H1 (cell line): ENCODE measurements at places on chromosomes 16 and 17.

- no peaks in the 10 kb centered on the region for H3K27me3 ChIP-seq
- no peaks in the 10 kb centered on the region for H3K36me3 ChIP-seq
- no peak overlapping the region for H3K27ac ChIP-seq
- H3K4me3 ChIP-seq: no peak overlapping the region
- DNase-seq: no peak
- no peaks in the 10 kb centered on the region for H3K4me1 ChIP-seq
These were observed 228.5 kb downstream of the TOX3 start for GRCh38 chr16:52318302-52319009.

- no peak for DNase-seq
- no peaks in the 10 kb centered on the region for H3K27me3 ChIP-seq
- no peak overlapping the region for H3K27ac ChIP-seq
These were observed 45.0 kb downstream of the USP31 start for GRCh38 chr16:23104032-23104955.

DNA sequence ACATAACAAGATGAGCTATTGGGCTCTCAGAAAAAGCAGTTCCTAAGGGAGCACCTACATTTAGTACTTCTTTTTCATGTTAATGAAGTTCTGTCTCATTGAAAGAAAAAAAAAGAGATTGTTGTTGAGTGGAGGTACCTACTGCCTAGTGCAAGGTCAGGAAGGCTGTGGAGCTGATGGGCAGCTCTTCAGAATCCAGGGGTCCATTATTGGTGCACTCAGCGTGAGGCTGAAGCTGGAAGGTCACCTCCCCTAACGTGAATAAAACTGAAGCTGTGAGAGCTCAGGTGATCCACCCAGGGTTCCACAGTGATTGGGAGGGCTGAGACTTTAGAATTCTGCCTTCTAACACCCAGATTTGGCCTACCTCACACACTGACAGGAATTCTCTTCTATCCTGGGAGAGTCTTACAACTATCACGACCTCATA lies 153.9 kb upstream of the TBX2 start:
- DNase-seq: no peak
- H3K27me3 ChIP-seq: no peaks in the 10 kb centered on the region
- H3K36me3 ChIP-seq: no peaks in the 10 kb centered on the region
- H3K27ac ChIP-seq: no peak overlapping the region
- no peak overlapping the region for H3K4me3 ChIP-seq
- peaks cover 6% of the 10 kb centered on the region; the same call in 1 of the 2 replicates for H3K4me1 ChIP-seq

DNA sequence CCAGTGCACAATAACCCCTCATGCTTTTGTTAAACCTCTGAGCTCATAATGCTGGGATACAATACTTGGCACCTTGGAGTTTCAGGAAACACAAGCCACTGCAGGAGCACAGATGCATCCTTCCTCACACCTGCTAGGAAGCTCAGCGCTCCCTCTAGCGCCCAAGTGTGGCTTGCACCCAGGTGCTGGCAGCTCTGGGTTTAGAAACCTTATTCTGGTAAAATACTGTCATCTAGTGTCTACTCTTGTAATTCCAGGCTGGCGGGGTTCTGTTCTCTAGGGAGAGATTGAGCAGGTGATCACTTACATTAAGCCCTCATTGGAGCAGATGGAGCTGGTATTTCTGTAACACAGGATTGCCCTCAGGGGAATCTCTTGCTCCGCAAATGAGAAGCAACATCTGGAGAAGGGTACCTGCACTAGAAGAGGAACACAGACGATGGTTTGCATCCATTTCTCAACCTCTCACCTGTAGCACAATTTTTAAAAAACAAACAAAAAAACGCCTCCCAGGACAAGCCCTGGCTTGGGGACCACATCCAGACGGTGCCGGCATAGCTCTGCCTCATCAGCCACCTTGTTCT lies 1.5 kb downstream of the CCL1 start:
- no peaks in the 10 kb centered on the region for H3K27me3 ChIP-seq
- no peaks in the 10 kb centered on the region for H3K4me1 ChIP-seq
- no peak overlapping the region for H3K4me3 ChIP-seq
- no peak overlapping the region for H3K27ac ChIP-seq
- DNase-seq: peak; percentile 85

GRCh38 chr16:66036793-66037715 lies 329.4 kb upstream of the CDH5 start:
- H3K27ac ChIP-seq: no peak overlapping the region
- no peaks in the 10 kb centered on the region for H3K36me3 ChIP-seq
- 0 out of 2 replicates have a peak, but pooled peaks cover 3% of the 10 kb centered on the region for H3K4me1 ChIP-seq
- DNase-seq: no peak
- H3K27me3 ChIP-seq: no peaks in the 10 kb centered on the region

GRCh38 chr17:67747681-67748235 lies 30.0 kb downstream of the NOL11 start:
- peaks cover 75% of the 10 kb centered on the region for H3K36me3 ChIP-seq
- no peak overlapping the region for H3K27ac ChIP-seq
- H3K27me3 ChIP-seq: no peaks in the 10 kb centered on the region
- DNase-seq: no peak

GRCh38 chr17:32142857-32143526 lies 690 bp downstream of the RHOT1 start:
- no peaks in the 10 kb centered on the region for H3K4me1 ChIP-seq
- DNase-seq: peak; percentile 81
- H3K36me3 ChIP-seq: no peaks in the 10 kb centered on the region
- H3K27me3 ChIP-seq: no peaks in the 10 kb centered on the region

- H3K4me3 ChIP-seq: no peak overlapping the region
- no peaks in the 10 kb centered on the region for H3K36me3 ChIP-seq
- H3K27ac ChIP-seq: no peak overlapping the region
- no peaks in the 10 kb centered on the region for H3K4me1 ChIP-seq
These were observed 384.6 kb downstream of the CNTNAP4 start for GRCh38 chr16:76661691-76662235.

- H3K4me1 ChIP-seq: peaks cover 10% of the 10 kb centered on the region
- no peak within 1 kb of the TSS; the same call in 1 of the 2 replicates for H3K27ac ChIP-seq
- peaks cover 10% of the 10 kb centered on the region; the same call in 1 of the 2 replicates for H3K27me3 ChIP-seq
- H3K4me3 ChIP-seq: peak within 1 kb of the TSS; percentile 57
These were observed at the start of gene CYB561 for GRCh38 chr17:63445954-63446752. CYB561 (minus strand) TSS chr17:63446306; CDS start chr17:63437547, 8,759 bp downstream.

DNA sequence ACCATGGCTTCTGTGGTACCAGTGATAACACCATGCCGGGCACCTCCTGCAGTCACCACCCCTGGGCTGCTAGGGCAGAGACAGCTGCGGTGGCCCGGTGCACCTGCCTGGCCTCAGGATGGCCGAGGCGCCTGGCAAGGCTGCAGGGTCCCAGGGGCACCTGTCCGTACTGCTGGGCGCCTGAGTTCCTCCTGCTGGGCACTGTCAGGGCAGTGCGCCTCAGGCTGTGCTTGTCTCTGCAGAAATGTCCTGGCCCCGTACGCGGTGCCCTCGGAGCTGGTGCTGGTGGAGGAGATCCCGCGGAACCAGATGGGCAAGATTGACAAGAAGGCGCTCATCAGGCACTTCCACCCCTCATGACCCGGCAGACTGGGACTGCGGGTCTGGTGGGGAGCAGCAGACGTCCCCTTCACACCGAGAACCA lies 17.7 kb upstream of the CDH15 start:
- no peak for DNase-seq
- H3K36me3 ChIP-seq: no peaks in the 10 kb centered on the region; the same call in 1 of the 2 replicates
- no peaks in the 10 kb centered on the region for H3K4me1 ChIP-seq
- no peaks in the 10 kb centered on the region; the same call in 1 of the 2 replicates for H3K27me3 ChIP-seq
- no peak overlapping the region for H3K27ac ChIP-seq

DNA sequence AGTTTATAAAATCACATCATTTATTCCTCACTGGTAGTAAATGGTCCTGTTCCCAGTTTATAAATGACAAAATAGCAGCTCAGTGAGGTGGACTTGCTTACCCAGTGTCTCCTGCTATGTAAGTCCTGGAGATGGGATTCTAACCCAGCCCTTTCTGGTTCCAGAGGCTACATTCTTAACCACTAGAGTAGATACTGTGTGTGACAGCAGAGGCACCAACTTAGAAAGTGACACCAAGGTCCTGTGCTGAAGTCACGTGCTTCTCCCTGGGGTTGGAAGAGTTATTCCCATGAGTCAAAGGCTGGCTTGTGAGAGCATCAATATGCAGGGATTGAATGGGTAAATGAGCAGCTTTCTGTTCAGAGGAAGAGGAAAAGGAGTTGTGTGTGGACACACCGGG lies 167.3 kb upstream of the IRX3 start:
- no peaks in the 10 kb centered on the region for H3K27me3 ChIP-seq
- H3K4me1 ChIP-seq: no peaks in the 10 kb centered on the region
- H3K27ac ChIP-seq: no peak overlapping the region
- H3K4me3 ChIP-seq: no peak overlapping the region
- DNase-seq: no peak

GRCh38 chr17:55190748-55191147 lies 74.0 kb upstream of the HLF start:
- H3K27me3 ChIP-seq: no peaks in the 10 kb centered on the region
- no peaks in the 10 kb centered on the region for H3K36me3 ChIP-seq
- no peak for DNase-seq
- H3K4me1 ChIP-seq: no peaks in the 10 kb centered on the region
- no peak overlapping the region for H3K4me3 ChIP-seq
- no peak overlapping the region for H3K27ac ChIP-seq

- H3K27ac ChIP-seq: no peak overlapping the region
- DNase-seq: peak; percentile 89
- H3K4me3 ChIP-seq: no peak overlapping the region
- no peaks in the 10 kb centered on the region for H3K27me3 ChIP-seq
- H3K36me3 ChIP-seq: no peaks in the 10 kb centered on the region
These were observed 112.4 kb downstream of the SPECC1 start for GRCh38 chr17:20121359-20122253.

- H3K4me3 ChIP-seq: no peak overlapping the region
- peak overlapping the region; percentile 34; the same call in 1 of the 2 replicates for H3K27ac ChIP-seq
- no peaks in the 10 kb centered on the region for H3K36me3 ChIP-seq
- H3K4me1 ChIP-seq: peaks cover 8% of the 10 kb centered on the region
- no peak for DNase-seq
- H3K27me3 ChIP-seq: peaks cover 2% of the 10 kb centered on the region; the same call in 1 of the 2 replicates
These were observed 12.4 kb upstream of the CACNG4 start for GRCh38 chr17:66952031-66952524.

DNA sequence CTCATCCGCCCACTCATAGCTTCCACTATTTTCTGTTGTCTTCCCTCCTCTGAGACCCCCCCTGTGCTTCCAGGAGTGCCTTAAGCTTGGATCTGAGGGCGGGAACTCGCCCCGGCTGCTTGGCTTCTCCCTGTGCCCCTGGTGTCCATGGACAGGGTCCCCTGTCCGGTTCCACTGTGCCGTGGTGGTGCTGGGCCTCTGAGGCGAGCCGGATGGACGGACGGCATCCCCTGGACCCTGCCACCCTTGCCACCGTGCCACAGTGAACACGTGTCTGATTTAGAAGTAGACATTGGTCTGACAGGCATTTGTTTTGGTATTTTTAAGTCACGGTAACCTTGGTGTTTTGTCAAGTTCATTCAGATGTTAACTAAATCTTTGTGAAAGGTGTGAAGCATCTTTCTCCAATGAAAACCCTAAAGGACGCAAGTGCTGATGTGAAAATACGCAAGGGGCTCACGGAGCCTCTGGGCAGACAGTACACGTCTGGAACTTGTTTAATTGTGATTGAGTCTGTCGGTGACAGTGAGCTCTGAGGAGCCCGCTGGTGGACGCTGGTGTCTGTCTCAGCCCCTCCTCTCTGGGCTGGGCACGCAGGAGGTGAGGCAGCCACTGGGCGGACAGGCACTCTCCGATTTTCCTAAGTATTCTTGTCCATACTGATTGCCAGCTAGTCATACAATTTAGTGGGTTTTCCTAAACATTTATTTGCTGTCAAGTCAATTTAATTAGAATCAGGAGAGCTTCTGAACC lies 26.3 kb downstream of the ZNF750 start:
- peaks cover 35% of the 10 kb centered on the region for H3K36me3 ChIP-seq
- no peak for DNase-seq
- no peaks in the 10 kb centered on the region for H3K27me3 ChIP-seq
- H3K4me3 ChIP-seq: no peak overlapping the region

- peak overlapping the region; percentile 71; the same call in 1 of the 2 replicates for H3K27ac ChIP-seq
- H3K4me3 ChIP-seq: peak overlapping the region; percentile 8; the same call in 1 of the 2 replicates
- peaks cover 80% of the 10 kb centered on the region for H3K27me3 ChIP-seq
- no peaks in the 10 kb centered on the region for H3K36me3 ChIP-seq
These were observed 45.8 kb downstream of the WNT3 start for GRCh38 chr17:46772475-46773220.

DNA sequence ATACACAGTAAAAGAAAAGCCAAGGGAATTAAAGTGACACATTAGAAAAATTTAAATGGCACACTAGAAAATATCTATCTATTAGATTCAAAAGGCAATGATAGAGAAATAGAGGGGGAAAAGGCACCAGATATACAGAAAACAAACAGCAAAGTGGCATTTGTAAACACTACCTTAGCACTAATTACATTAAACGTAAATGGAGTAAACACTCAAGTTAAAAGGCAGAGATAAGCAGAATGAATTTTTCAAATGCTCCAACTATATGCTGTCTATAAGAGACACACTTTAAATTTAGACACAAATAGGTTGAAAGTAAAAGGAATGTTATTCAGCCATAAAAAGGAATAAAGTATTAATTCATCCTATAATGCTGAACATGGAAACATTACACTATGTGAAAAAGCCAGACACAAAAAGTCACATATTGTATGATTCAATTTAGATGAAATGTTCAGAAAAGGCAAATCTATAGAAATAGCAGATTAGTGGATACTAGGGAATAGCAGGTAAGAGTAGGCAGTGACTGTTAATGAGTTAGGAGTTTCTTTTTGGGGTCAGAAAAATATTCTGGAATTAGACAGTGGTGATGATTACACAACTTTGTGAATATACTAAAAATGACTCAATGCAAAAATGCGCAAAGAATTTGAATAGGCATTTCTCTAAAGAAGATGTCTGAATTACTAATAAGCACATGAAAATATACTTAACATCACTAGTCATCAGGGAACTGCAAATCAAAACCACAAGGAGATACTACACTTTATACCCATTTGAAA lies 92.4 kb downstream of the BRIP1 start:
- no peak for DNase-seq
- no peaks in the 10 kb centered on the region for H3K4me1 ChIP-seq
- no peaks in the 10 kb centered on the region for H3K27me3 ChIP-seq
- H3K27ac ChIP-seq: no peak overlapping the region
- no peak overlapping the region for H3K4me3 ChIP-seq

DNA sequence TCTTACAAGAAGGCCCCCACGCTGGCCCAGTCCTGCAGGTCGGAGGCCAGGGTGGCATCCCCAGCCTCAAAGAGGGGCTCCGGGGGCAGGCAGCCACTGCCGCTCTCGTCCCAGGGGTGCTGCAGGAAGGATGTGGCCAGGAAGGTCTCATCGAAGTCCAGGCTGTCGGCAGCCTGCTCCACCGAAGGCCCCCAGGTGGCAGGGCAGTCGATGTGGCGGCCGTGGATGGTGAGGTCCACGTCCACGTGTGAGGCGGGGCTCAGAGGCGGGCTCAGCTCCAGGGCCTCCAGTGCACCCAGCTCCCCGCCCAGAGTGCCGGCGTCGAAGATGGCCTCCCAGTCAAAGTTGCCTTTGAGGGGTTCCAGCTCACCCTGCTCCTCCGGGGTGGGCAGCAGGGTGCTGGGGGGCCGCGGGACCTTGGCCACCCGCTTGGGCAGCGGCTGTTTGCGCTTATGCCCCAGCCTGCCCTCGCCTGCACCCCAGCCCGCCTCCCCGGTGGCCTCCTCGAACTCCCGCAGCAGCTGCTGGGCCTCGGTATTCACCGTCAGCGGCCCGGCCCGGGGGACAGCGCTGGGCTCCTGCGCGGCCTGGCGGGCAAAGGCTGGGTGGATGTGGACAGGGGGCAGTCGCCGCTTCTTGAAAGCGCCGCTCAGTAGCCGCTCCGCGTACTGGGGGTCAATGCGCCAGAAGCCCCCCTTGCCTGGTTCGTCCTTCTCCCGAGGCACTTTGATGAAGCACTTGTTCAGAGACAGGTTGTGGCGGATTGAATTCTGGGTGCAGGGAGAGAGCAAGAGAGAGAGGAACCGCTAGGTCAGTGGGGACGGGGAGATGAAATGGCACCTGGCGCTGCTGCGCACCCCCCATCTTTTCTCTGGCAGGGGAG lies 3.5 kb downstream of the FOXJ1 start:
- H3K4me3 ChIP-seq: peak overlapping the region; percentile 14; the same call in 1 of the 2 replicates
- peaks cover 67% of the 10 kb centered on the region for H3K27me3 ChIP-seq
- H3K27ac ChIP-seq: no peak overlapping the region
- DNase-seq: peak; percentile 77
- peaks cover 76% of the 10 kb centered on the region for H3K4me1 ChIP-seq
- no peaks in the 10 kb centered on the region for H3K36me3 ChIP-seq
